Breast epithelium (tissue), 4 donors: ENCODE measurements at places on chromosomes 6 and 20. TPM values are rescaled to one million over a fixed set of nuclear protein-coding genes. Genes with fewer than 3 reads are reported as not detected.

GRCh38 chr6:137351890-137352289 is 132.7 kb upstream of the IFNGR1 start:
- no peak overlapping the region for H3K4me3 ChIP-seq
- H3K36me3 ChIP-seq: no peaks in the 10 kb centered on the region
- no peak for DNase-seq
- H3K27me3 ChIP-seq: no peaks in the 10 kb centered on the region
- H3K4me1 ChIP-seq: no peaks in the 10 kb centered on the region
- no peak overlapping the region for H3K27ac ChIP-seq

DNA sequence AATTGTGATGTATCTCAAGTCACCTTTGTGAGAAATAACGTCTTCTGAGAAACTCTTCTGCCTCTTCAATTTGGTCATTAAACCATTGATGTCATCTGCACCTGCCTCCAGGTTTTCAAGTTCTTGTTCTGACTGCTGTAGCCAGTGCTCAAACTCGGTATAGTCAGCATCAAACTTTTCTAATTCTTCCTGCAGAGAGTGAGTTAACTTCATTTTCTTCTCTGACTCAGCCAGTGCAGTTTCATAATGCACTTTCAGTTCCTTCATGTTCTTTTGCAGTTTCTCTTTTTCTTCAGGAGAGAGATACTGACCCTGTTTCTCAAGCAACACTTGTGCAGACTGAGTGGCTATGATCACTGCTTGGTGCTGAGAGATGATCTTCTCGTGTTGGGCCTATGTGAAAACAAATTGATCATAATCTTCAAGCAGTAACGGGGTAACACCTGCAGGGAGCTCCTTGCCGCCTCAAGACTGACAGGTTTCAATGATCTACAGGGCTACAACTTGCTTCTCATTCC is 48.8 kb downstream of the DST start:
- no peaks in the 10 kb centered on the region for H3K4me1 ChIP-seq
- no peaks in the 10 kb centered on the region for H3K27me3 ChIP-seq
- DNase-seq: no peak
- no peak overlapping the region for H3K27ac ChIP-seq

DNA sequence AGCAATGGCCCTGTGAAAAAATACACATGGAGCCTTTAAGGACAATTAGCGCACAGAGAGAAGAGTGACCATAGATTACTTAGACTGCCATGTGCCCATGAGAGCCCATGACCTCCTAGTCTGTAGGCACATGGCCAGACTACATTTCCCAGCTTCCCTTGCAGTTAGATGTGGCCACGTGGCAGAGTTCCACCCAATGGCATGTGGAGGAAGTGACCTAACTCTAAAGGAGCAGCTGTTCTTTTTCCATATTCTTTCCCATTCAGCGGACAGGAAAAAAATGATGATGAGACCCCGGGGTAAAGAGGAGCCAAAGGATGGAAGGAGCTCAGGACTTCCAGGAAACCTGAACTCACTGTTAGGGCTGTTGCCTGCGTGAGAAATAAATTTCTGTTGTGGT is 116.6 kb downstream of the CBLN4 start:
- H3K27me3 ChIP-seq: no peaks in the 10 kb centered on the region
- H3K27ac ChIP-seq: no peak overlapping the region
- no peak overlapping the region for H3K4me3 ChIP-seq

DNA sequence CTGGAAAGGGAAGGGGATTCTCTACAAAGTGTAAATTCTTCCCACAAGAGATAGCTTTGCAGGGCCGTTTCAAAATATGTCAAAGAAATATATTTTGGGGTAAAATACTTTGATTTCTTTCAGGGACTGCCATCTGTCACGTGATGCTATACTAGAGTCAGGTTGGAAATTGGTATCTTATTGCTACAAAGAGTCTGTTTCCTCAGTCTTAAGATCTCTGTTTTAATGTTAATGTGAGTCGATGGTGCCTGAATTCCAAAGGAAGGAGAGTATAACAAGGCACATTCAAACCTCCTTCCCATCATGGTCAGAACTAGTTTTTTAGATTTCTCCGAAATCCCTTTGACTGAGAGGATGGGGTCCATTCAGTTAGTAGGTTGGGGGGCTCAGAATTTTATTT is 36.3 kb upstream of the PDE7B start:
- no peaks in the 10 kb centered on the region for H3K27me3 ChIP-seq
- no peak for DNase-seq

DNA sequence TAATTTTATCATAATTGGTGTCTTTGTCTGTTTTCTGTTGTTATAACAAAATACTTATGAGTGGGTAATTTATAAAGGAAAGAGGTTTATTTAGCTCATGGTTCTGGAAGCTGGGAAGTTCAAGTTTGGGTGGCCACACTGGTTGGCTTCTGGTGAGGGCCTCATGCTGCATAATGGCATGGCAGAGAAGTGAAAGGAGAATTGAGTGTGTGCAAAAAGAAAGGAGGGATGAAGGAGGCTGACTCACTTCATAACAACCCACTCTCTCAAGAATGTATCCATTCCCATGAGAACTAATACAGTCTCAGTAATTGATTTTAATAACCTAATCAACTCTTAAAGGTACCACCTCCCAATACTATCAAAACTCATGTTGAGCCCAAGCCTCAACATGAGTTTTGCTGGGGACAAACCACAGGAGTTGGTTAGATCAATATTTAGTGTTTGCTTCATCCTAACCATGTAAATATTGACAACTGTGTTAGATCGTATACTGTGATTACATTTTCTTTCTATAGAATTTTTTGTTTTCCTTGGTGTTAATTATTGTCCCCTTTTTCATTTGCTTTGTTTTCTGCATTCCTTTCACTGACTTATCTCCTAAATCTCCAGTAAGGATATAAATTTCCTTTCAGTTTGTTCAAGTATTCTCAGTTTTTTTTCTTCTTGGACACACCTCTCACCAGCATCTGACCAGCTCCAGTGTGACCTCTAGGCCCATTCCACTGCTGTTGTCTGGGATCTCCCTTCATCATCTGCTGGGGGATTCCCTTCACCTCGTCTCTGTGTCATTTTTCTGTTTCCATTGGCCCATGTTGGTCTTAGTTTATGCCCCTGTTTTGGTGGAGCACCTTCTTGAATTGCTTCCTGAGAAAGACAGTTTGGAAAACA is 54.8 kb upstream of the SCGN start:
- H3K27me3 ChIP-seq: no peaks in the 10 kb centered on the region
- H3K4me3 ChIP-seq: no peak overlapping the region
- DNase-seq: no peak
- H3K36me3 ChIP-seq: peaks cover 6% of the 10 kb centered on the region

DNA sequence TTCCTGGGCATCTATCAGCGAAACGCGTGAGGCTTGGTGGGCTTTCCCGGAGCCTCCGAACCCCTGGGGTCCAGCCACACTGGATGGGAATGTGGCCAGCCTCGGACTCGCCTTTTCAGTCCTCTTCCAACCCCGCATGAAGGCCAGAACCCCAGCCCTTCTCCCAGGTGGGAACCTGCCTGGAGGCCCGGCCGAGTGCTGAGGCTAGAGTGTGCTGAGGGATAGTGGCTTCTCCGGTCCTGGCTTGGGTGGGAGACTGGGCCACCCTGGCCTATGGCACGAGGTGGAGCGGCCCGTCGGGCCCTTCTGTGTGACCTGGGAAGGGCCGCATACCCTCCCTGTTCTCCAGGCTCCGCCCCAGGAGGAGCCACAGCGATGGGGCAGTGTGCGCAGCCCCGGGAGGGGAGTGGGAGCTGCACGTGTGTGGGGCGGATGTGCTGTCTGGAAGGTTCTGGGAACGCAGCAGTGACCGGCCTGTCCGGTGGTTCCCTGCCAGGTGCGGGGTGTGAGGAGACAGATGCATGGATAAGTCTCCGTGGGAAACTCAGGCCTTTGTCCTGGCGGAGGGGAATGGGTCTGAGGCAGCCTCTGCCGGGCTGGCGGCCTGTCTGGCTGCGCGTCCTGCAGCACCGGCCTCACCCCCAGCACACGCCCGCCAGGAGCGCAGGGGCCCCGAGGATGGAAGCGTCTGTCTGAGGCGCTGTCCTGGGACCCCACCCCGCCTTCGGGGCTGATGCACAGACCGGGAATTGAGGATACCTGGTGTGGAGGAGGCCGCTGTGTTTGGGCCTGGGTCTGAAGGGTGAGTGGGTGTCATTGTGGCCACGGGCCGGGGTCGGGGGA is 1.1 kb upstream of the BHLHE23 start:
- peaks cover 25% of the 10 kb centered on the region for H3K27me3 ChIP-seq
- H3K27ac ChIP-seq: no peak overlapping the region
- no peak for DNase-seq
- H3K36me3 ChIP-seq: no peaks in the 10 kb centered on the region
- H3K4me1 ChIP-seq: peaks cover 15% of the 10 kb centered on the region

GRCh38 chr6:127539272-127539671 is 20.1 kb upstream of the MTCL3 start:
- H3K27ac ChIP-seq: no peak overlapping the region
- DNase-seq: no peak
- no peaks in the 10 kb centered on the region for H3K36me3 ChIP-seq
- no peaks in the 10 kb centered on the region for H3K4me1 ChIP-seq

Gene CLPSL2
- not detected for total RNA-seq

Gene PRICKLE4
- total RNA-seq: 3.3 TPM

Gene EDEM2
- total RNA-seq: 22.4 TPM

Gene TOX2
- 7.4 TPM for total RNA-seq

Gene MEP1A
- 1.3 TPM for total RNA-seq

DNA sequence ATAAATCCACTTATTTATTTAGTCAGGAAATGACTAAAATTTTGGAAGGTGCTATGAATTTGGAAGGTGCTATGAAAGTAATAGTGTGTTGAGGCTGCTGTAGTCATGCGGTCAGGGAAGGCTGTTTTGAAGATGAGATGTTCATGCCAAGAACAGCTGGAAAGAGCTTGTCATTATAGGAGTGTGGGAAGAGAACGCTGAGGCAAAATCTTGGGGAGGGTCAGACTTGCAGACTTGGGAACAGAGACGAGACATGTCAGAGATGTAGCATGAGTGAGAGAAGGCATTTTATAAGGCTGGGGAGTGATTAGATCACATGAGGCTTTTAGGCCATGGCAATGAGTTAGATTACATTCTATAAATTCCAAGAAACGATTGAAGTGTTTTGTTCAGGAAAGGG is 124.0 kb upstream of the B3GAT2 start:
- no peak for DNase-seq
- H3K4me3 ChIP-seq: no peak overlapping the region
- no peaks in the 10 kb centered on the region for H3K27me3 ChIP-seq
- H3K4me1 ChIP-seq: no peaks in the 10 kb centered on the region
- H3K27ac ChIP-seq: no peak overlapping the region
- no peaks in the 10 kb centered on the region for H3K36me3 ChIP-seq

DNA sequence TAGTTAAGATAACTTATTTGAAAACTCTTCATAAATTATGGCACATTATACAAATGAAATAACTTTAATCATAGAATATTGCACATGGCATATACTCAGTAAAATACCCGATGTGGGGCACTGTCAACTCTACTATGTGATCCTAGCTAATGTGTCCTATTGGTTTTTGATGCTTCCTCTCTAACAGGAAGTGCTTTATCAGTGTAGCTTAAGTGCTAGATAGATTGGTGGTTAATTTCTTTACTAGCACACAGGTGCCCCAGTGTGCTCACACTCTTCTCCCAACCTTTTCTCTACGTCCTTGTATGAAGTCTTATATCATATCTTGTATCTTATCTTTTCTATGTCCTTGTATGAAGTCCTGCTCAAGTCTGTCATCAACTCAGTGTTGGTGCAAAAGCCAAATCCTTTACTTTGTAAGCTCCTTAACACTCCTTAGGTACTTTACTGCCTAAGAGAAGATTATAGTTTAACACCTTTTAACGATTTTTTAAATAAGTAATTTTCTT is 358.9 kb downstream of the CENPW start:
- no peaks in the 10 kb centered on the region for H3K27me3 ChIP-seq
- no peaks in the 10 kb centered on the region for H3K4me1 ChIP-seq
- H3K4me3 ChIP-seq: no peak overlapping the region
- H3K36me3 ChIP-seq: no peaks in the 10 kb centered on the region
- H3K27ac ChIP-seq: no peak overlapping the region

DNA sequence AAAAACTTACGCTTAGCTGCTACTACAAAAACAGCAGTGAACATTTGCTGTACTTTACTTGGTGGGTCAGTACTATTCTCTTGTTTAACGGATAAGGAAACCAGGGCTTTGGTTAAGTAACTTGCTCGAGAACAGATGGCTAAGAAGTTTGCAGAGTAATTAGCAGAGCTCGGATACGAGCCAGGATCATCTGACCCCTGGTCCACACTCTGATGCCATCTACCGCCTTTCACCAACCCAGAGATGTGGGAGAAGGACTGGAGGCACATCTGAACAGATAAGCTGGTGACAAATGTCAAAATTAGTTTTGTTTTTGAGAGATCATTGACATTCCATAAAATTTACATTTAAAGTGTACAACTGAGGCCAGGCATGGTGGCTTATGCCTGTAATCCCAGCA is 18.9 kb upstream of the RPL7L1 start:
- H3K36me3 ChIP-seq: peaks cover 17% of the 10 kb centered on the region
- no peaks in the 10 kb centered on the region for H3K27me3 ChIP-seq
- no peak overlapping the region for H3K4me3 ChIP-seq
- no peak overlapping the region for H3K27ac ChIP-seq

Gene TSPO2
- not detected for total RNA-seq

Gene ELOVL4
- total RNA-seq: 1.9 TPM

Gene HMGN4
- total RNA-seq: 82.6 TPM

DNA sequence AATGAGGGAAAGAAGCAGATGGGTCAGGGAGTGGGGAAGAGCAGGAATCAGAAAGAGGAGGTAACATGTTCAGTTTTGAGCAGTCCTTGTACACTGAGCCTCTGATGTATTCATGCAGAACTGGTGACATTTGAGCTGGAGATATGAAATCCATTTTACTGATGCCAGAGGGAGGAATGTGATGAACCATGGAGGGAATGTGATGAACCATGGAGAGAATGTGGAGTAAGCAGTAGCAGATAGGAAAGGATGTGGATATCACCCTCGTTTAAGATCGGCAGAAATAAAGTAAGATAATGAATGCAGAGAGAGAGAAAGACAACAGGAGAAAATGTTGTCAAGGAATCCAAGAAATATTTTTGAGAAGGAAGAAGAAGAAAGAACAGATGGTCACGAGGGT is 231.6 kb downstream of the TBXT start:
- no peak for DNase-seq
- no peaks in the 10 kb centered on the region for H3K4me1 ChIP-seq
- H3K36me3 ChIP-seq: no peaks in the 10 kb centered on the region

Gene HLA-G
- not detected for total RNA-seq

Gene MYBL2
- 0.44 TPM for total RNA-seq

DNA sequence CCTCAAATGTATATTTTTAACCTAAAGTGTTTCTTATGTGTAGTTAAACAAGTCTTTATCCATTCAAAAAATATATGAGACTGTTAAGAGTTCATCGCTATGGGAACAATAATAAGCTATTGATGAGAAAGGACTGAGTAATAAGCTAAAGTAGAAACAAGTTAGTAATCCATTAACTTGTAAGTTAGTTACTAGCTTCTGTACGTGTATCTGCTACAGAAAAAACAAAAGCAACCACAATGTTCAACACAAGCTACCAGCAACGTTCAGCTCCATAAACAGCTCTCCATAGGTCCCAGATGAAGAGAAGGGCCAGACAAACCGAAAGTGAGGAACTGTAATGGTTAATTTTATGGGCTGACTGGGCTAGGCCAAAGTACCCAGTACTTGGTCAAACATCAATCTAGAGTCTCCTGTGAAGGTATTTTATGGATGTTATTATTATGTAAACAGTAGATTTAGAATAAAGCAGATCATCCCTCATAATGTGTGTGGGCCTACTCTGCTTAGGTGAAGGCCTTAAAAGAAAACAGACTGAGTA is 33.8 kb upstream of the FAM135A start:
- H3K4me1 ChIP-seq: no peaks in the 10 kb centered on the region
- H3K36me3 ChIP-seq: no peaks in the 10 kb centered on the region
- H3K27ac ChIP-seq: no peak overlapping the region
- DNase-seq: no peak

Gene UBE2C
- total RNA-seq: 0.98 TPM
